ENCODE measurements at places on chromosomes 16 and 17.

- DNase-seq: no peak
These were observed 100.8 kb downstream of the CCDC182 start for GRCh38 chr17:57644326-57644725.

DNA sequence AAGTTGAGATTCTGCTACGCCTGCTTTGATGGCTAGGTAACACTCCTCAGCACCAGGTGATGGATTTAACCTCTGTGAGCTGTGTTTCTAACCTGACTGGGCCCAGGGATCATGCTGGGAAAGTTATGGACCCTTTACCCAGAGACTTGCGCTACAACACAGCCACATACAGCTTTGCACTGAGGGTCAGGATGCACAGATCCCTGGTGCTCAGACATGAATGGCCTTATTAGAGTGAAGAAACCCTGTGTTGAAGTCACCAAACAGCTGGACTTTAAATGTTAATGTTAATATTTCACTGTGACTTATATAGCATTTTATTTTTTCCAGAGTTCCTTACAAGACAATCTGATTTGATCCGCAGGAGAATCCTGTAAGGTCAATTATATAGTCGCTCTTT, 114.3 kb downstream of the MSI2 start:
- no peak for DNase-seq

DNA sequence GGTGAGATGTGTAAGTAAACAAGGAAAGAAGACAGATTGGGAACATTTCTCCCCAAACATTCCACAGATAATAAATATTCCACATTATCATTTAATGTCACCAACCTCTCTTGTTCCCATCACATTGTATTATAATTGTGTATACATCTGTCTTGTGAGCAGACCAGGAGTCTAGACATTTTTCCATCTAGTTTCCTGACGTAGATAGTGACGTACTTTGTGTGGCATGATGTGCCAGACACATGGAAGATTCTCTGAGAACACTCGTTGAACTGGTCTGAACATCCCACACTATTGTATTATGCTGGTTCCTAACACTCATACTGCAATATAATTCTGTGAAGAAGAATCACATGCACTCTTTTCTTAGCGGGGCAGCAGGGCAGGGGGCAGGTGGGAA, 34.0 kb downstream of the WSB1 start:
- no peak for DNase-seq

- no peak for DNase-seq
These were observed 54.8 kb downstream of the VAC14 start for GRCh38 chr16:70746040-70746707.

DNA sequence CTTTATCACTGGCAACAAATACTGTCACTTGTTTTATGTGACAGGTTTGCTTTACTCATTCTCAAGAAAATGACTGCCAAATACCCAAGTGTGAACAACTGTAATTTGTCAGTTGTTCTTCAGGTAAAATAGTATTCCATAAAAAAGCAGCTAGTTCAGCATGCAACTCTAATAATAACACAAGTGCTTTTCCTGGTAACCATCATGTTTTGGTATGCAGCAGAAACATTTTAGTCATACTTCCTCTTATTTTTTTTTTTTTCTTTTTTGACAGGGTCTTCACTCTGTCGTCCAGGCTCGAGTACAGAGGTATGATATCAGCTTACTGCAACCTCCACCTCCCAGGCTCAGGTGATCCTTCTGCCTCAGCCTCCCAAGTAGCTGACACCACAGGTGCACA, 4.6 kb downstream of the TERF2 start:
- no peak for DNase-seq

DNA sequence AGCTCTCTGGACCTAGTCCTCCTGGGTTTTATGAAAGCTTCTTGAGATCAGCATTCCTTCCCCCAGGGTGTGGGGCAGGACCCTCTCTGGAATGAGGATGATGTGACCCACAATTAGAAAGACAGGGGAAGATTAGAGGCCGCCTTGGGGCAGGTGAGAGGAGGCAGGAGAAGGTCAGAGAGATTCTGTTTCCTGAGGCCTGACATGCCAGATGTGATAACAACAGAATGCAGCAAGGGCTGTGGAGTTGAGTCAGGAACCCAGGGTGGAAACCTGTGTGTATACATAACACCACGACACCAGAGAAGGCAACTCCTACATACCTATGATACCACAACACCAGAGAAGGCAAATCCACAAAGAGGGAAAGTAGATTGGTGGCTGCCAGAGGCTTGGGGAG, 5.4 kb upstream of the SLC5A10 start:
- no peak for DNase-seq

- no peak for DNase-seq
These were observed 788 bp upstream of the EXOC3L1 start for GRCh38 chr16:67190448-67191399.

DNA sequence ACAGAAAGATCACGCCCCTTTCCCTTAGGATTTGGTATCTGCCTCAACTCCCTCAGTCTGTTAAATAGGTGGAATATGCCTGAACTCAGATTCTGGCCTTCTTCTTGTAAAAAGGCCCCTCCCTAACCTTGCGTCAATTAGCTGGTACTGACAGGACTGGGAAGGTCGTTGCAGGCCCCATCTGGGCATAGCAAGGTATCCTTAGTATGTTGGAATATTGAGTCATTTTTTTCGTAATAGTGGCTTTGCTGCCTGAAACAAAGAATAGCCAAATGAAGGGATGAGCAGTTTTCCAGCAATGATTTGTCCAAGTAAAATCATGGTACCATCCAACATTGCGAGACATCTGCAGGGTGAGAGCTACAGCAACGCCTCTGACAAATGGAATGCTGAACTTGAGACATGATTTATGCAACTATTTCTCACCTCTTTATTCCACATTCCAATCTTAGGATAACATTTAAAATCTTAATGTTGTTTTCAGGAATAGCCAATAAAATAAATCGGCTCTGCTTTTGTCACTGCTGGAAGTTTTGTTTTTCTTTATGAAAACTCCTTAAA, 39.3 kb upstream of the BRD7 start:
- DNase-seq: no peak

DNA sequence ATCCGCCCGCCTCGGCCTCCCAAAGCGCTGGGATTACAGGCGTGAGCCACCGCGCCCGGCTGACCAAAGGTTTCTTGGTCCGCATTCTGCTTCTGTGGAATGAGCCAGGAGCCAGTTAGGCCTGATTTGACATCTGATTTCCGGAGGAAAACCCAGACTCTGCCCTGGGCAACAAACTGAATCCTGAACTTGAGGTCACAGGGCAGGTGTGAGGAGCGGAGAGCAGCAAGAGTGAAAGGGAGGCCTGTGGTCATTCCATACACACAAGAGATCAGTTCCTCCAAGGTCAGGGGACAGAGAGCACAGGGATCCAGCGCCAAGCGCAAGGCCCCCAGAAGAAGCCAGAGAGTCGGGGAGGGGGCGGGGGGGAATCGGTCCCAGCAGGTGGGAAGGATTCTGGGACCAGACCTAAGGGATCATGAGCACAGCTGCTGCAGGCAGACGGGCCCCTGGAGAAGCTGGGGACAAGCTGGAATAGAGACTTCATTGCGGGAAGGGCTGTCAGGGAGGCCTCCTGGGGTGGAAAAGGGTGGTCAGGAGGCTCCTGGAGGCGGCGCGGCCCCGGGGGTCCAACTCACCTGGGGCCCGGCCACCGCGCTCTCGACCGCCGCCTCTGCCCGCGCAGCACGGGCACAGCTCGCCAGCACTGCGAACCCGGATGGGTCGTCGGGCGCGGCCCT, 436 bp downstream of the SHPK start:
- no peak for DNase-seq

- no peak for DNase-seq
These were observed 8.8 kb downstream of the CTRB2 start for GRCh38 chr16:75198135-75198600.

- DNase-seq: no peak
These were observed at the start of gene ZNF423 for GRCh38 chr16:49855822-49856671. TSS of gene ZNF423 (minus strand) at chr16:49856112. CDS start at chr16:49855774, 338 bp downstream.

GRCh38 chr16:87178977-87179376, 138.2 kb downstream of the C16orf95 start:
- DNase-seq: no peak

GRCh38 chr17:17445296-17445924, 31.4 kb upstream of the MED9 start:
- no peak for DNase-seq

GRCh38 chr16:203246-203645, 23.0 kb downstream of the HBQ1 start:
- DNase-seq: no peak

GRCh38 chr16:85675251-85675874, 13.4 kb downstream of the GINS2 start:
- DNase-seq: no peak

DNA sequence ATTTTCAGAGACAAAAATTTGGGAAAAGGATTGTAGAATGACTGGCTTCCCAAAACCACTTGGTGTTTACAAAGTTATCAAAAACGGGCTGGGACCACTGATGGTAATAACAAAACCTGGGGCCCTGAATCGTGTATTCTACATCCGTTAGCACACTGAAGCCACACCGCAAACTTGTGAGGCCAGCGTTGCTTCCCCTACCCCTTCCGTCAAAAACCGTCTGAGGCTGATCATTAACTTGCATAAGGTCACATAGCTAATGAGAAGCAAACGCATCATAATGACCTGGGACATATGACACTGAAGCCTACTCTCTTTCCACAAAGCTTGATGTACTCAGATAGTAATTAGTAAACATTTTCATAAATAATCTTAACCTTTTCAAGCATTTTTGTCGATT, 704.3 kb downstream of the MAF start:
- DNase-seq: no peak

GRCh38 chr16:23225634-23226033, 43.1 kb downstream of the SCNN1G start:
- no peak for DNase-seq

DNA sequence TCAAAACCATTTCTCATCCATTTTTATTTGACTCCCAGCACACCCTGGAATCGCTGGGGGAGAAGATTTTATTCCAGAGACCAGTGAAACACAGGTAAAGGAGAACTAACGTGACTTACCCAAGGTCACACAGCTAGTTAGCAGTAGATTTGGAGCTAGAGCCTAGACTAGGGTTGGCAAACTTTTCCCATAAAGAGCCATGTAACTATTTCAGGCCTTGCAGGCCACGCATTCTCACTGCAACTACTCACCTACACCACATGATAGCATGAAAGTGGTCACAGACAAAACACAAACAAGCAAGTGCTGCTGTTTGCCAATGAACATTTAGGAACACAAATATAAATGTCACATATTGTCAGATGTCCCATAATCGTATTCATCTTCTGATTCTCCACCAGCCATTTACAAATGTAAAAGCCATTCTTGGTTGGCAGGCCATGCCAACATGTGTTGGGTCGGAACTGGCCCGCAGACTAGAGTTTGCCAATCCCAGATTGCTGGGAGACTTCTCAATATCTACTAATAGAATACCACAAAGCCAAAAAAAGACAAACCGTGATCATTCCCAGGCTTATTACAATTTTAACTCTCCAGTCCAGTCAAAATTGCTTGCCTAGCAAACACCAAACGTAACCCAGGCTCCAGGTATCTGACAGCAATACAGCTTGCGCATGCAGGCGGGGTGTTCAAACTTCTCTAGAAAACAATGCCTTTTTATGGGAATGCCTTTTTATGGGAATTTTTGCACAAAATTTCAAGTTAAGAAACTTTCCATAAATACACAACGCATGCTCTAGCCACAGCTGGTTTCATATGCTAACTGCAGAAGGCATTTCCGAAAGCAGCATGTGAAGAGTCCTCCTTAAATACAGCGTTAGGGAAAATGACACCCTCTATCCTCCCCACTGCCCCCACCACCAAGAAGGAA, 20.9 kb downstream of the ZFHX3 start:
- DNase-seq: no peak

GRCh38 chr17:82802075-82802780, 37.6 kb downstream of the ZNF750 start:
- no peak for DNase-seq

GRCh38 chr17:17152385-17152784, 53.7 kb downstream of the PLD6 start:
- DNase-seq: no peak

DNA sequence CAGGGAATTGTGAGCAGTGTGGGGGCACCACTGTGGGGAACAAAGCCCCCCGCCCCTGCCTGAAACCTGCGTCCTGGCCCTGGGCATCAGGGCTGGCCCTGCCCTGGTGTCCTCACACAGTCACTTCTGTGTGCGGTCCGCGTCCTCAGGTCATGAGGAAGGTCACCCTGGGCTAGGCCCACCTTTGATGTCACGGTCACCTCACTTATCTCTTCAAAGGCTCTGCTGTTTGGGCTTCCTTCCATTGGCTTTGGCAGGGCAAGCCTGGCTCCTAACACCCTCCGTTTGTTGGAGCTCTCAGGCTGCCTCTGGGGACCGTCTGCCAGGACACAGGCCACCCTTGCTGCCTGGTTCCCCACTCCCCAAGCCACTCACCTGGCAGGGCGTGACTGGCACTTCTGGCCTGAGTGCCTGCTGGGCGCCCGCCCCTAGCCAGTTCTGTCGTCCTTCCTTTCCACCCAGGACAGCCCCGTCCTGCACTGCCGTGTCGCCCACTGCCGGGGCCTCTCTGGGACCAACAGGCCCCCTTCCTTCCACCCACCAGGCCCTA, 8.8 kb downstream of the CENPX start:
- DNase-seq: no peak

DNA sequence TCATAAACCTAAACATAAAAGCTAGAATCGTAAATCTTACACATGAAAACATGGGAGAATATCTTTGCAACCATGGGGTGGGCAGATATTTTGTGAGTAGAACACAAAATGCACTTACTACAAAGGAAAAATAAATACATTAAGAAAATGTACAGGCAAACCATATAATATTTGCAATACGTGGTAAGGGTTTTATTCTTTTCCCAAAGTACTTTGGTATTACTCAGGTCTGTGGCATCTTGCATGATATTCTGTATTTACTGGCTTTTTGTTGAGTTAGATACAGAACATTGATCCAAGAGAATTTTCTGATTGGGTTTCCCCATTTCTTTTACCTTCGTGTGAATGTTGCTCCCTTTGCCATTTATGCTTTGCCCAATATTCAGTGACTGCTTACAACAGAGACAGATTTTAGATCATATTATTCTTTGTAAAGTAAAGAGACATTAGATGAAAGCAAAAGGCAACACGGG, 33.0 kb upstream of the ARHGAP17 start:
- no peak for DNase-seq

- DNase-seq: no peak
These were observed 1.2 kb downstream of the KCNJ16 start for GRCh38 chr17:70076189-70076588.
